ENCODE measurements at places on chromosomes 5 and 9.

- no peak for DNase-seq
Measured at GRCh38 chr9:93642961-93643360, 66.6 kb downstream of the PHF2 start.

DNA sequence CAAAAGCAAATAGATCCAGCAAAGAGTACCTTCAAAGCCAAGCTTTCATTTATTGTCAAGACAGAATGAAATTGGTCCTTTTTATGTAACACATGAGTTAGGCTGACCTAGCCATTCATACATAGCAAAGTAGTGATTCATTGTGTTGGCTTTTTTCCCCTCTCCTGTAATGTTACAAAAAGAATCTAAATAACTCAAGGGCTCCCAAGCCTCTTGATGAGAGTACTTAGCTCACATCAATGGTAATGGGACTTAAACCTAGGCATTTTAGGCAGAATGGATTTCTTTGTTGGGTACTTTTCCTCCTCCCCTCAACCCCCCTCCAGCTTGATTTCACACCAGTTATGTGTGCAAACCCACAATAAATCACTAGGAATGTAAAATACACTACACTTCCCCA lies 123.7 kb downstream of the EBF1 start:
- no peak for DNase-seq

- no peak for DNase-seq
Measured at GRCh38 chr5:160310140-160310539, 2.2 kb downstream of the CCNJL start.

- no peak for DNase-seq
Measured at GRCh38 chr5:3392306-3392939, 203.2 kb upstream of the IRX1 start.

GRCh38 chr5:105430516-105430915 lies 1867.9 kb upstream of the NUDT12 start:
- no peak for DNase-seq

DNA sequence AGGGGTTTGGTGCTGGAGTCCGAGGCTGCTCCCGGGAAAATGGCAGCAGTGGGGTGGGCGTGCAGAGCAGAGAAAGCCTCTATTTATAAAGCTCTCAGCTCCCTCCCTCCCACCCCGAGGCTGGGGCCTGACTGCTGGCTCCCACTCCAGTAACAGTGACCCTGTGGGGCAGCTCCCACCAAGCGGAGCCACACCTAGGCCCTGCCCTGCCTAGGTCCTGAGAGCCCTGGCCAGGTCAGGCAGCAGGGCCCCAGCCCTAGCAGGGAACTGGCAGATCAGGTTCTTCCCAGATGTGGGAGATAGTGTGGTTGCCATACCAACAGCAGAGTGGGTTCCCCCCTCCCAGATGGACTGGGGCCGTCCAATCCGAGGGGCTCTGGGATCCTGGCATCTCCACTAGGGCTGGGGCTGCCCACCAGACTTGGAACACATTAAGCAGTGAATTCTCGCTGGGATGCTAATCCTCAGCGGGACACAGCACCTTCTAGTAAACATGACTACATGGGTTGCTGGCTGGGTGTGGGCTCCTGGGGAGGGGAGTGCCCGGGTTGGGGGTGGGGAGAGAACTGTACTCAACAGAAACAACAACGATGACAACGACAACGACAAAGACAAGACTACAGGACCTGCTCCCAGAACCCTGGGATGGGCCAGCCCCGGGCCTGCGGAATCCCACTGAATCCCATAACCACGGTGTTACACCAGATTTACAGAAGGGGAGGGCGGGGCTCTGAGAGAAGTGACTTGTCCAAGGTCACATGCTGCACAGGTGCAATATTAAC lies 1.5 kb downstream of the SH3GLB2 start:
- DNase-seq = no peak
